Lung (tissue), 17 donors: ENCODE measurements at places on chromosomes 7 and 10.

GRCh38 chr7:85529831-85530230 is 343.0 kb upstream of the SEMA3D start:
- H3K4me3 ChIP-seq: no peak overlapping the region
- no peak for DNase-seq
- no peaks in the 10 kb centered on the region for H3K36me3 ChIP-seq
- H3K4me1 ChIP-seq: no peaks in the 10 kb centered on the region

- H3K4me3 ChIP-seq: no peak overlapping the region
- H3K27ac ChIP-seq: no peak overlapping the region
- H3K27me3 ChIP-seq: no peaks in the 10 kb centered on the region
- DNase-seq: no peak
Measured at GRCh38 chr10:129438024-129438423, 29.0 kb upstream of the MGMT start.

DNA sequence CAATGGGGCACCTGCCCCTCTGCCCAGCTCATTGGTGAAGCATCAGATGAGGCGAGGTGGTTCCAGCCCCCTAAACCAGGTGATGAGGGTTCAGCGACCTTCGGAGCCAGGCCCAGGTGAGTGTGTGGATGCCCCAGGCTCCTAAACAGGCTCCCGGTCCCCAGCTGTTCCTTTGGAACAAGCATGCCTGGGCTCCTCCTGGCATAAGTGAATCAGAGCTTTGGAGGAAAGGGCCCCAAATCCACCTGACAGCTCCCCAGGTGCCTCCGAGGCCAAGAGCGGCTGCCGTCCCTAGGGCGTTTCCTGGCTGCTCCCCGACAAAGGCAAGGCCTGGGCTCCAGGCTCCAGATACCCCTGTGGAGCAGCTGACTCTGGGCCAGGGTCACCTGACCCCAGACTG is 61.3 kb downstream of the YKT6 start:
- peaks cover 23% of the 10 kb centered on the region for H3K4me1 ChIP-seq
- H3K27me3 ChIP-seq: no peaks in the 10 kb centered on the region
- no peak overlapping the region for H3K27ac ChIP-seq
- DNase-seq: no peak
- no peaks in the 10 kb centered on the region for H3K36me3 ChIP-seq
- H3K4me3 ChIP-seq: no peak overlapping the region

GRCh38 chr7:54161621-54162020 is 380.6 kb upstream of the VSTM2A start:
- H3K27me3 ChIP-seq: no peaks in the 10 kb centered on the region
- H3K36me3 ChIP-seq: no peaks in the 10 kb centered on the region
- H3K4me3 ChIP-seq: no peak overlapping the region
- no peak overlapping the region for H3K27ac ChIP-seq
- no peak for DNase-seq

DNA sequence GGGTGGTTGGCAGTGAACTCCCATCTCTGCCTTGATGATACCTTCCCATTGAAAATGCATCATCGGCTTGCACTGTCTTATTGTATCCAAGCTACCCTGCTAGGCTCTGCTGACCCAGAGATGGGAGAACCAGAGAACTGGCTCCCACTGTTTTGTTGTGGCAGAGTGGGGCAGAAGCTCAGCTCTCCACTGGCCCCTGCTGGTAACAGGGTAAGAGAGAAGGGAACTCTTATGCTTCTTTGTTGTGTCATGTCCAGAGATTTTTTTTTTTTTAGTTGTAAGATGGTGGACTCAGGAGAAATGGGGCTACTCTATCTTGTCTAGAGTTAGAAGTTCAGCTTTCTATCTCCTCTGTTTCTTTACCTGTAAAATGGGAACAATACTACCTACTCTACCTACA is 100.5 kb upstream of the SDK1 start:
- no peaks in the 10 kb centered on the region for H3K27me3 ChIP-seq
- no peaks in the 10 kb centered on the region for H3K36me3 ChIP-seq
- H3K4me3 ChIP-seq: no peak overlapping the region
- H3K27ac ChIP-seq: no peak overlapping the region
- H3K4me1 ChIP-seq: no peaks in the 10 kb centered on the region
- peak; percentile 32 for DNase-seq

DNA sequence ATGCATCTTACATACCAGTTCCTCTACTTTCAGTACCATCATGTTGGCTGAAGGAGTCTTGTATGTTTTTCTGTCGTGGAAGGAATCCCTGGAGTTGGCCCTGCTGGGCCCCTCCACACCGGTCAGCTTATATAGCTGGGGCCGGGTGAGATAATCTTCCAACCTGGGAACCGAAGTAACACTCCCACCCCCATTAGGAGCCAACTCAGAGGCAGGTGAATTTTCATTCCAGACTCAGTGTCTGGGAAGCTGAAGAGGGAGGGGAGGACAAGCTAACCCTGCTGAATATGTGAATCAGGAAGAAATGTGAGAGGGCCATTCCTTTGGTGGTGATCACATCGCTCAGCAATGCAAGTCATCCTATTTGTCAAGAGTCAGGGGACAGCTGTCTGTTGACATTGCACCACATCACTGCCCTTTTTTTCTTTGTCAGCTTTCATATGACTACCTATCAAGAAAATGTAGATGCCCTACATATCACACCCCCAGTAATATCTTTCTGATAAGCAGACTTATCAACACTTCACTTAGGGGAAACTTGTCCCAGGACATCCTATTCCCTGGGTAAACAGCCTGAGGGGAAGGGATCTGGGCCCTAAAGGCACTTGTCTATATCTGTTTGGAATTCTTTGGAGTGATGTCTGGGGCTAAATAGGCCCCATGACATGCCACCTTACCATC is at the start of gene ANKRD1:
TSS of gene ANKRD1 (minus strand) at position 102 of the 681 bp plus-strand sequence. CDS start at position 42, 60 bp downstream.
- H3K4me1 ChIP-seq: peaks cover 3% of the 10 kb centered on the region
- H3K36me3 ChIP-seq: no peaks in the 10 kb centered on the region
- no peaks in the 10 kb centered on the region for H3K27me3 ChIP-seq
- peak within 1 kb of the TSS; percentile 91 for H3K27ac ChIP-seq

DNA sequence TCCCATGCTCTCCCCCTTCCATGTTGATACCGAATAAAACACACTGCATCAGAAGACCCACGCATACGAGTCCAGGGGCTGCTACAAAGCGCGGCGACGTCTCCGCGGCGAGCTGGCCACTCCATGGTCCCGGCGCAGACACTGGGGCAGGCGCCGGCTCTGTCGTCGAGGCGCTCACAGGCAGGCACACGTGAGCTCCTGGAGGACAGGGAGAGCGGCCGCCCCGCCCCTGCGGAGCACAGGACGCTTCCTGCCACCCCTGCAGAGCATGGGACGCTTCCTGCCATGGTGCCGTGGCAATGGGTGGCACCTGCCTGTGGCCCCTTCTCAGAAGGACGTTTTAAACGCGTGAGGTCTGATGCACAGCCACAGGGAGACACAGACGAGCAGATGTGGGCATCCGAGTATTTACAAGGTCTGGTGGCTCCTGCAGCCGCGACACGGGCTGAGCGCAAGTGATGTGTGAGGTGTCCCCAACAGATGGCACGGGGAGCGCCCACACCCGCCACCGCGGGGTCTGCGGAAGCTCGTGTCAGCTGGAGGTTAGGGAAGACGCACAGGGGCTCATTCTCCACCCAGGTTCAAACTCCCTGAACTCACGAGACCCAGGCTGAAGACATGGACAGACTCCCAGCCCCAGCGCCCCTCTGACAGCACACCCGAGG is 21.4 kb upstream of the GPR146 start:
- H3K4me1 ChIP-seq: no peaks in the 10 kb centered on the region
- DNase-seq: no peak
- H3K27me3 ChIP-seq: no peaks in the 10 kb centered on the region
- H3K4me3 ChIP-seq: no peak overlapping the region
- H3K36me3 ChIP-seq: peaks cover 3% of the 10 kb centered on the region

GRCh38 chr7:108236681-108237415 is 106.7 kb upstream of the LAMB4 start:
- H3K27me3 ChIP-seq: no peaks in the 10 kb centered on the region
- no peak overlapping the region for H3K27ac ChIP-seq
- no peak for DNase-seq
- no peaks in the 10 kb centered on the region for H3K36me3 ChIP-seq
- H3K4me1 ChIP-seq: no peaks in the 10 kb centered on the region
- H3K4me3 ChIP-seq: no peak overlapping the region

DNA sequence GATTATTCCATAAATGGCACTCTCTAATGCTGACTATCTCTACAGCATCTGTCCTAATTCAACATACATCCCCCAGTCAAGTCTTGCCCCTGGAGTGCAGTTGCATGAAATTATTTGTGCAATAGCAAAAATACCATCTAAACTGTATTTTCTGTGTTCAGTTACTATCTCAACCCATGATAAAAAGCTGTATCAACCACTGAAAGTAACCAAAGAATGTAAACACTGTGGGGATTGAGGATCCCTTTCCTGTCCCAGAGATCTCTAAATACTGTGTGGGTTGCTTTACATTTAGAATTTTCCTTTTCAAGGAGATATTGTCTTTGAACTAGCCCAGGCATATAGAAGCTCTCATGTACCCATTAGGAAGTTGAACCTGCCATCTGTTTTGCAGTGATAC is 23.9 kb upstream of the DGKI start:
- no peak overlapping the region for H3K27ac ChIP-seq
- DNase-seq: no peak
- peaks cover 1% of the 10 kb centered on the region for H3K4me1 ChIP-seq
- no peak overlapping the region for H3K4me3 ChIP-seq
- peaks cover 11% of the 10 kb centered on the region for H3K36me3 ChIP-seq
- no peaks in the 10 kb centered on the region for H3K27me3 ChIP-seq

- no peaks in the 10 kb centered on the region for H3K4me1 ChIP-seq
- H3K27ac ChIP-seq: no peak overlapping the region
- DNase-seq: no peak
- H3K36me3 ChIP-seq: no peaks in the 10 kb centered on the region
- no peak overlapping the region for H3K4me3 ChIP-seq
Measured at GRCh38 chr10:122454071-122454470, 382 bp upstream of the ARMS2 start.

- H3K36me3 ChIP-seq: no peaks in the 10 kb centered on the region
- H3K27me3 ChIP-seq: no peaks in the 10 kb centered on the region
- H3K4me1 ChIP-seq: no peaks in the 10 kb centered on the region
- no peak overlapping the region for H3K27ac ChIP-seq
- H3K4me3 ChIP-seq: no peak overlapping the region
Measured at GRCh38 chr10:88744002-88744401, 15.8 kb upstream of the LIPN start.

DNA sequence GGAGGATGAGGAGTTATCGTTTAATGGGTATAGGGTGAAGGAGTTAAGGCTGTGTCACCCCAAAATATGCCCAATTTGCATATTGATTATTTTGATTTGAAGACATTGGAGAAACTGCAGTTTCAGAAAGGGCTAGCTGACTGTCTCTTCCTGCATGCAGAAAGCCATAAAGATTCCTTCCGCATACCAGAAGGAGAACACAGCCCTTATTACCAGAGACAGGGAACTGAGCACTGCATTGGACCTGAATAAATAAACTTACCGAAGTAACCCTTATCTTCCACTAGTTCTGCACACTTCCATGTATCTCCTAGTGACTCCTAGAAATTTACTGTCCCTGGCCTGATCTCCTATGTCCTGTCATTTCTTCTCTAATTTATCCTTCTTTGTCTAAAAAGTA is 821.9 kb upstream of the AUTS2 start:
- H3K27me3 ChIP-seq: no peaks in the 10 kb centered on the region
- H3K27ac ChIP-seq: no peak overlapping the region
- DNase-seq: no peak
- H3K36me3 ChIP-seq: no peaks in the 10 kb centered on the region

GRCh38 chr7:18978108-18978495 is 139.3 kb downstream of the TWIST1 start:
- no peak for DNase-seq
- H3K4me1 ChIP-seq: no peaks in the 10 kb centered on the region

DNA sequence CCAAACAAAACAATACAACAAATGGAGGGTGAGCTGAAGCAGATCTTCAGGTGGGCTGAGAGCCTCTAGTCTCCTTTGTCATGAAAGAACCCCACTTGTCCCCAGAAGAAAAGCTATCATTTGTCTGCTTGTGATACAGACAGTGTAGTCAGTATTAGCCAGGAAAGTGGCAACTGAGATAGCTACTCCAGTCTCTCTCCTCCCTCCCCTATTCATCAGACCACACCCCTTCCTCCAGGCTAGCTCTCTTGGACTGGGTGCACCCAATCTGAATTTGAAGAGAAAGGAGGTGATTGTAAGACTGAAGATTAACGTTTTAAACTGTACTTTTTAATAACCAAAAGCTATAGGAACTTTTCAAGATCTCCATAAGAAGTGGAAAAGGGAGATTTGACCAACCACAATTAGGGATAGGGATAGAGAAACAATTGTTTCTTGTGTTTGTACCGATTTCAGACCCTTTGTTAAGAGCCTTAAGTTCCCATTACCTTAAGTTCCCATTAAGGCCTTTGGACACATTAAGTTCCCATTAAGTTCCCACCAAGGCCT is 14.1 kb downstream of the BMPR1A start:
- H3K4me1 ChIP-seq: peaks cover 2% of the 10 kb centered on the region
- no peak overlapping the region for H3K4me3 ChIP-seq
- H3K27ac ChIP-seq: no peak overlapping the region
- no peaks in the 10 kb centered on the region for H3K27me3 ChIP-seq
- DNase-seq: no peak

DNA sequence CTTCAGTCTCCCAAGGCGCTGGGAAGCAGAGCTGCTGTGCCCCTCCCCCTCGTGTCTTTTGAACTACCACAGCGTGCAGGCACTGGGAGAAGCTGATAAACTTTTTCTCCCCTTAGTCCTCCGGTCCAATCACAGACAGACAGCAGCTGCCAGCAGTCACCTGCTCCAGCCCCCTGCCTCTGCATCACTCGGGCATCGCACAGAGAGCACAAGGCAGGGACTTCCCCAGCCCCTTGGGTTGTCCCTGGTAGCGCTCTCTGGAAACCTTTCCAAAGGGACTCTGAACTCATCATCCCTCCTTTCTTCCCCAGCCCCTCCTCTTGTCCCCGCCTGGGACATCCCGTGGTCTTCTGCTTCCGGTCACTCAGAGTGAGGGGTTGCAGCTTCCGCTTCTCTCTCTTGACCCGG is 1.4 kb upstream of the NEUROG3 start:
- no peak overlapping the region for H3K4me3 ChIP-seq
- peaks cover 15% of the 10 kb centered on the region for H3K4me1 ChIP-seq
- H3K36me3 ChIP-seq: no peaks in the 10 kb centered on the region
- H3K27ac ChIP-seq: no peak overlapping the region

DNA sequence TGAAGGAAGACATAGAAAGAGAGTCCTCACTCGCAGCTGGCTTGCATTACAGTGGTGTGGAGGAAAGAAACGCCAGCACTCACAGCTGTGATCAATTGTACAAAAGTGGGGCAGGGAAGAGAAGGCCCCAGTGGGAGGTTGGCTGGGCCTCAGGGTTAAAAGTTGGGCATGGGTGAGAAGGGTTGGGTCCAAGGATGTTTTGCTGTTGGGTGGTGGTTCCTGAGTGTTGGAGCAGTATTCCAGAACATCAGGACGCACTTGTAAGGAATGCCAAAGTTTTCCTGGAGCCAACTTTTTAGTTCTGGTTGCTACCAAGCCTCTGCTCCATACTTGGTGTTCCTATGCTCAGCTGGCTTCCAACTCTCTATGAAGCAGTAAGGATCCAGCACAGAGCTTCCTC is 55.4 kb upstream of the MKRN1 start:
- H3K4me1 ChIP-seq: no peaks in the 10 kb centered on the region
- no peak overlapping the region for H3K27ac ChIP-seq
- H3K4me3 ChIP-seq: no peak overlapping the region
- no peaks in the 10 kb centered on the region for H3K27me3 ChIP-seq
- DNase-seq: no peak
- no peaks in the 10 kb centered on the region for H3K36me3 ChIP-seq

GRCh38 chr10:123724747-123725146 is 58.6 kb downstream of the GPR26 start:
- H3K27ac ChIP-seq: no peak overlapping the region
- no peaks in the 10 kb centered on the region for H3K4me1 ChIP-seq
- no peaks in the 10 kb centered on the region for H3K36me3 ChIP-seq
- DNase-seq: no peak
- H3K27me3 ChIP-seq: no peaks in the 10 kb centered on the region
